ENCODE measurements at places on chromosomes 5 and 9. TPM values are rescaled to one million over a fixed set of nuclear protein-coding genes. Genes with fewer than 3 reads are reported as not detected.

Gene LRRC19
- 0.44 TPM for polyA plus RNA-seq

- no peak for DNase-seq
Observed at GRCh38 chr9:38145526-38146053, 76.6 kb upstream of the SHB start.

- DNase-seq: peak; percentile 33
Observed at GRCh38 chr5:71533615-71534014, 53.5 kb upstream of the MCCC2 start.

- DNase-seq: peak; percentile 47
Observed at GRCh38 chr5:14270209-14270702, 127.1 kb downstream of the TRIO start.

DNA sequence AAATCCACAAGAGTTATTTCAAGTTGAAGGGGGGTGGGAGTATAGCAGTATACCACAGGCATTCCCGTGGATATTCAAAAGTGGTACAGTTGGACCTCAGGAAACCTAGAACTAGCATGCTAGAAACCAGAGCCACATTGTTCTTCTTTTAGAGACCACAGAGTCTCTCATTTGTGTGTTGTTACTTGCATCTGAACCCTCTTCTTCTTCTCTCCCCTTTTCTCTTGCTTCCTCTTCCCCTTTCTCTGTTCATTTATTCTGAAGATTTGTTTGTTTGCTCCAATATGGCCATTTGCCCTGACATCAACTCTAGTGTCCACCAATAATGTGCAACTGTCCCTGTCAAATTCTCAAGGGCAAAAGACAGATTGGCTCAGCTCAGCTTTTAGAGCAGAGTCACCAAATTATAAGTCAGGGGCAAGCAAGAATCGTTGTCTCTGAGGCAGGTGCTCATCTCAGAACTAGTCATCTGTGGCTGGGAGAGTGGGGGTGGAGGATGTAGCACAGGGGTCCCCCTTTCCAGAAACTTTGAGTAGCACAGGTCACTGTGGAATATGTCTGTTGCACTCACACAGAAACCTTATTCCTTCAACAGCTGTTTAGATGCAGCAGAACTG is 321.1 kb downstream of the ARRDC3 start:
- DNase-seq: no peak

Measured in naive B cell (primary cell).